Left ventricle myocardium inferior (tissue), 1 donor: ENCODE measurements at places on chromosomes 6 and 20.

GRCh38 chr6:11525468-11526155 is 11.9 kb upstream of the TMEM170B start:
- DNase-seq = no peak

GRCh38 chr6:90472716-90473115 is 114.2 kb downstream of the MAP3K7 start:
- DNase-seq = no peak

GRCh38 chr6:111291336-111292259 is 191.4 kb downstream of the REV3L start:
- no peak for DNase-seq

DNA sequence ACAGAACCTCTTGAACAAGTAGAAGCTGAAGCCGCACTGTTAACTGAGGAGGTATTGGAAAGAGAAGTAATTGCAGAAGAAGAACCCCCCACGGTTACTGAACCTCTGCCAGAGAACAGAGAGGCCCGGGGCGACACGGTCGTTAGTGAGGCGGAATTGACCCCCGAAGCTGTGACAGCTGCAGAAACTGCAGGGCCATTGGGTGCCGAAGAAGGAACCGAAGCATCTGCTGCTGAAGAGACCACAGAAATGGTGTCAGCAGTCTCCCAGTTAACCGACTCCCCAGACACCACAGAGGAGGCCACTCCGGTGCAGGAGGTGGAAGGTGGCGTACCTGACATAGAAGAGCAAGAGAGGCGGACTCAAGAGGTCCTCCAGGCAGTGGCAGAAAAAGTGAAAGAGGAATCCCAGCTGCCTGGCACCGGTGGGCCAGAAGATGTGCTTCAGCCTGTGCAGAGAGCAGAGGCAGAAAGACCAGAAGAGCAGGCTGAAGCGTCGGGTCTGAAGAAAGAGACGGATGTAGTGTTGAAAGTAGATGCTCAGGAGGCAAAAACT is 40.1 kb downstream of the ZBTB2 start:
- DNase-seq = no peak

DNA sequence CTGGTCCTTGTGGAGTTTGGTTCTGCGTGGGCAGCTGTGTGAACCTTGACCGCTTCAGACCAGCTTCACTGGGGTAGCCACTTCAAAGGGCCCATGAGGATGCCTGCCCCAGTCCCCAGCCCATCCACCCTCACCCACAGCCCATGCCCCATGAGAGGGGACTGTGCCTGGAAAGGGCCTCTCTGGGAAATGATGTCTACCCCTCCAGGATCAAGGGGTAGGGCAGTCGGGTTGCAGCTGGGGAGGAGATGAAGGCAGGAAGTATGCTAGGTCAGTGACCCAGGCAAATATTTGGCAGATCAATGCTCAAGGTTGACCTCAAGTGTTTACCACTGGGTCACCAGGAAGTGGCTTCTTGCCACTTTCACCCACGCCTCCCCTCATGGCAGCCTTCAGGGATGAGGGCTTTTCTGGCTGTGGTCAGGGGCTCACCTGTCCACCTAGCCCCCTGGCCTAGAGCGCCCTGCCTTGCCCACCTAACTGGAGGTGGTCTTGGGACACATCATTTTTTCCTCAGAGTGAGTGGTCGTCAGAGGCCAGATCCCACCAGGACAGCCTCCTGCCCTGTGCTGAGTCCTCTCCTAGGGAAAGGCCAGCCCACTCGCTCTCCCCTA is 109.5 kb downstream of the SNX5 start:
- no peak for DNase-seq

DNA sequence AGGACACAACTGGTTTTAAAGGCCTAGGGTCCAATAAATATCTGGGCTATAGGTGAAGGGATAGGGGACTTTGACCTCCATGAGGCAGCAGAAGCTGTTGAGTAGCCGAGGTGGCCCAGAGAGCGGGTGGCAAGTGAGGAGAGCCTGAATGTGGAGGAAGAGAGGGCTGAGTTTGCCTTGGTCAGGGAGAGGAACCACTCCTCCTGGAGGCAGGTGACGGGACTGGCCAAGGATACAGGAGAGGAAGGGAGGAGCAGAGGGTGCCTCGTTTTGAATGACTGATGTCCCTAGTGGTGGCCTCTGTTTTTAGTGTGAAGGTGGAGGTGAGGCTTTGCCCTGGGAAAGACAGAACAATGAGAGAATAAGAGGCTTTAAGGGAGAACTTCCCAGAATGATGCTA is 19.1 kb upstream of the AAR2 start:
- no peak for DNase-seq

DNA sequence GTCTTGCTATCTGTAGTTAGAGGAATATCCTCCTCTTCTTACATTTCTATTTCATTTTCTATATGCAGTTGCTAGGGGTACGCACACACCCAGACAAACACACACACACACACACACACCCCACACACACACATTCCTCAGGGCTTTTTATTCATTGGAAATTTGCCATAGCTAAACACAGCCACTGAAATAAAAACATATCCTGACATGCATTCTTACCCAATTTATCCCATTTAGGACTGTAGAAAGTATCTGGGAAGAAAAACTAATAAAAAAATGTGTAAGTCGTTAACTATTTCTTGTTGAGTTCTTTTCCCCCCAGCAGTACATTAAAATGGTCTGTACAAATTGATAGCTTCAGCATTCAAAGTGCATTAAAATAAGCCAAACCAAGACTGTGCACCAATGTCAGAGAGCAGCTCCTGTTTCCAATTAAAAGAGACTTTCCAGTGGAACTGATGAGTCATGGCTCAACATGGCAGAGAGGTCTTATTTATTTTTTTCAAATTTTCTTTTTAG is 357.9 kb upstream of the AGPAT4 start:
- no peak for DNase-seq

DNA sequence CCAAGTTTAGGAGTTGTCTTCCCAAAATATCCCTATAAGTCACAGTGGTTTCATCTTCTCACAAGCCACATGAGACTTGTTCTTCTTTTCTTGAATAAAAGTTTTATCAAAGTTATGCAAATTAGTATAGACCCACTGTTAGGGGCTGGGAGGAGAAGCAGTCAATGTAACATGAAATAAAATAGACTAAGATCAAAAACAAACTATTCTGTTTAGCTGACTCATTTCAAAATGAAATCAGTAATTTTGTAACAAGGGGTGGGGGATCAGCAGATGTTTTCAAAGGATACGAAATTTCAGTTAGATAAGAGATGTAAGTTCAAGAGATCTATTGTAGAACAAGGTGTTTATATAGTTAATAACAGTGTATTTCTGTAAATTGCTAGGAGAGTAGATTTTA is 339.6 kb upstream of the PRDM1 start:
- no peak for DNase-seq
